ENCODE measurements at places on chromosomes 7 and 10.

DNA sequence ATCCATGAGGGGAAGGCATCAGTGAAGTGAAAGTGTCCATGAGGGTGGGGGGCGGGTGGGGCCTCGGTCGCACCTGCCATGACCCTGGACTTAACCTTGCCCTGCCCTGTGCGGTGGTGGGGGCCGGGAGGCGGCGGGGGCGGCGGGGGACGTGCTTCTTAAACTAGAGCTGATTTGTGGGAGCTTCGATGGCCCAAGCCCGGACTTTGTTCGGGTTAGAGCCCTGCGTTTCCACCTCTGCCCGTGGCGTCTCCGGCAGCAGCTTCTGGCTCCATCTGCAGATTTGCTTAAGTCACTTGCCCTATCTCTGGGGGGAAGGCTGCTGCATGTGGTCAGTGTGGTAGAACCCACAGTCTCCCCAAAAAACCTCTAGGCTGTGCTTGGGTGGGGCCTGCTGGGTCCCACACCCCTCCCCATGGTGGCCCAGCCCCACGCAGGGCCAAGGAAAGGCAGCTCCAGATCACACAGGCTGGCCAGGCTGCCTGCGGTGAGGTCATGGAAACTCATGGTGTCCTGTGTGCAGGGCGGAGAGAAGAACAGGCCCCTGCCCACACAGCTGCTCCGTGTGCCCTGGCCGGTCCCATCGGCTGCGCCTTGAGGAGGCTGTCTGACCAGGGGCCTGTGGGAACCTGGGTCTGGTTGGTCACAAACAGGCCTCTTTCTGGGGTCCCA lies 93.2 kb downstream of the INPP5A start:
- no peak for DNase-seq

- no peak for DNase-seq
Measured at GRCh38 chr7:138746073-138746472, 44.9 kb upstream of the SVOPL start.

DNA sequence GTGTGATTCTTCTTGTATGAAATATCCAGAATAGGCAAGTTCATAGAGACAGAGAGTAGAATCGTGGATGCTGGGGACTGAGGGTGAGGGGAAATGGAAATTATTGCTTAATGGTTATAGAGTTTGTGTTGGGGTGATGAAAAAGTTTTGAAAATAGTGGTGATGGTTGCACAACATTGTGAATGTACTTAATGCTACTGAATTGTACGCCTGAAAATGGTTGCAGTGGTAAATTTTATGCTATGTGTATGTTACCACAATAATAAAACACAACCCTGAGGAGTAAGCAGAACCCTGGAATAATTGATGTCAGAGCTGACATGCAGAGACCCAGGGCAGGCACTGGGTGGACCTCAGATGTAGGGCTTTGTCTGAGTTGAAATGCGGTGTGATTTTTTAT lies 57.6 kb downstream of the TACR2 start:
- peak; percentile 84 for DNase-seq

- peak; percentile 76 for DNase-seq
Measured at GRCh38 chr10:69089638-69090599, 2.0 kb downstream of the SRGN start.

DNA sequence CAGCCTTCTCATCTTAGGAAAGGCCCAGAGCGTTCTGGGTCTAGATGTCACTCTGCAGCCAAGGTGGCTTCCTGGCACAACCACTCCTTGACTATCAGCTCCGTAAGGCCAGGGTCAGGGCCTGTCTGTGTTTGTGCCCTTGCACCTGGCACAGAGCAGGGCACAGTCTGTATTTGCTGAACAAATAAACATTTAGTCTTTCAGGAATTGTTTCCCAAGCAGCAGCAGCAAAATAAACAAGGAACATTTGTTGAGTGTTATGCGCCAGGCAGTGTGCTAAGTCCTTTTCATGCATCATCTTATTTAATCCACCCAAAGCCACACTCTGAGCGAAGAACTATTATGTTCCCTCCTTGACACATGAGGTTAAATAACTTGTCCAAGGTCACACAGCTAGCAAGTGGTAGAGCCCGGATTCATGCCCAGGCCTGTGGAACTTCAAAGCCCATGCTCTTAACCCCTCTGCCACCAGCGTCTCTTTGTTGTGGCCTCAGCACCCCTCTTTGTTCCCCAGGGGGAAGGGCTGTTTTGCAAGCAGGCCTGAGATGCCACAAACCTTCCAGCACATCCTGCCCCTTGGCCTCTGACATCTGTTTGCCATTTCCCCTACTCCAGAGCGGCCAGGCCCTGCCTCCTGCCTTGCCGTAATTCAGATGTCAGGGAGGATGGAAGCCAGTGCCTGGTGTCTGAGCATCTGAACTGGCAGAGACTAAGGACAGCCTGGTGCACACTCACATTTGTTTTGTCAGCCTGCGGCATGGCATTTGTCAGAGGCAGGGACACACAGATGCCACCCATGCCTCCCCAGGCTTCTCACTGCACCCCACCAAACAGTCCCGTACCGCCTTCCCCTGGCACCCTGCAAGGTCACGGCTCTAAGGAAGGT lies 325.8 kb upstream of the ZMIZ1 start:
- DNase-seq: peak; percentile 21

GRCh38 chr7:114835303-114835702 lies 86.6 kb upstream of the MDFIC start:
- DNase-seq: no peak

GRCh38 chr7:85186521-85187241 lies at the start of gene SEMA3D:
TSS of gene SEMA3D (minus strand) at chr7:85187056. CDS start at chr7:85121891, 65,165 bp downstream.
- DNase-seq: peak; percentile 79

DNA sequence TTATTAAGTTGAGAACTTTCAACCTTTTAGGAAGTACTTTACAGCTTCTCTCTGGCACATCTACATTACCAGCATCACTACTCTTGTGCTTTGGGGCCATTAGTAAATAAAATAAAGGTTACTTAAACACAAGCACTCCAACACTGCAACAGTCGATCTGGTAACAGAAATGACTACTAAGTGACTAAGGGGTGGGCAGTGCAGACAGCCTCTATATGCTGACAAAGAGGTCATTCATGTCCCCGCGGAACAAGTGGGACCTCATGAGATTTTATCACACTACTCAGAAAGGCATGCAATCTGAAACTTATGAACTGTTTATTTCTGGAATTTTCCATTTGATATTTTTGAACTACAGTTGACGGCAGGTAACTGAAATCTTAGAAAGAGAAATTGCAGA lies 111.3 kb upstream of the DNAJB12 start:
- DNase-seq: no peak

DNA sequence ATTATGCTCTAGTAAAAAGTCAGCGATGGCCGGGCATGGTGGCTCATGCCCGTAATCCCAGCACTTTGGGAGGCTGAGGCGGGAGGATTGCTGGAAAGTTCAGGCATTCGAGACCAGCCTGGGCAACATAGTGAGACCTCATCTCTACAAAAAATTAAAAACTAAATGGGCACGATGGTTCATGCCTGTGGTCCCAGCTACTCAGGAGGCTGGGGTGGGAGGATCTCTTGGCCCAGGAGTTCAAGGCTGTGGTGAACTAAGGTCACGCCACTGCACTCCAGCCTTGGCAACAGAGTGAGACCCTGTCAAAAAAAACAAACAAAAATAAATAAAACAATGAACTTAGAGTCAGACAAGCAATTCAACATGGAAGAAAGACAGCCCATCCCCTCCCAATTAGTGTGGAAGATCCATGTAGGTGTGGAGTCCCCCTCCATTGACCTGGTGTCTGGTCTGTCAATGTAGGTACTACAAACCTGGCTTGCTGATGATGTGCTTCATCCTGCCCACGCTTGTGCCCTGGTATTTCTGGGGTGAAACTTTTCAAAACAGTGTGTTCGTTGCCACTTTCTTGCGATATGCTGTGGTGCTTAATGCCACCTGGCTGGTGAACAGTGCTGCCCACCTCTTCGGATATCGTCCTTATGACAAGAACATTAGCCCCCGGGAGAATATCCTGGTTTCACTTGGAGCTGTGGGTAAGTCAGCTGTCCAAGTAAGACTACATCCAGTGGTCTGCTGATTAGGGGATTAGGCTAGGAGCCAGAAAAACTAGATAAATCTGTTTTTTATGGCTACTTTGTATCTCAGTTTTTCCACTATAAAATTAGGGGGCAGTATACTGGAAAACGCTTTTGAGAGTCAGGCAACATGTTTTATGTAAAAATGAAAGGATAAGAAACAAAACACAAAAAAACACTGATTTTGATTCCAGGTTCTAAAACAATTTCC lies 9.3 kb downstream of the SCD start:
- DNase-seq: no peak

DNA sequence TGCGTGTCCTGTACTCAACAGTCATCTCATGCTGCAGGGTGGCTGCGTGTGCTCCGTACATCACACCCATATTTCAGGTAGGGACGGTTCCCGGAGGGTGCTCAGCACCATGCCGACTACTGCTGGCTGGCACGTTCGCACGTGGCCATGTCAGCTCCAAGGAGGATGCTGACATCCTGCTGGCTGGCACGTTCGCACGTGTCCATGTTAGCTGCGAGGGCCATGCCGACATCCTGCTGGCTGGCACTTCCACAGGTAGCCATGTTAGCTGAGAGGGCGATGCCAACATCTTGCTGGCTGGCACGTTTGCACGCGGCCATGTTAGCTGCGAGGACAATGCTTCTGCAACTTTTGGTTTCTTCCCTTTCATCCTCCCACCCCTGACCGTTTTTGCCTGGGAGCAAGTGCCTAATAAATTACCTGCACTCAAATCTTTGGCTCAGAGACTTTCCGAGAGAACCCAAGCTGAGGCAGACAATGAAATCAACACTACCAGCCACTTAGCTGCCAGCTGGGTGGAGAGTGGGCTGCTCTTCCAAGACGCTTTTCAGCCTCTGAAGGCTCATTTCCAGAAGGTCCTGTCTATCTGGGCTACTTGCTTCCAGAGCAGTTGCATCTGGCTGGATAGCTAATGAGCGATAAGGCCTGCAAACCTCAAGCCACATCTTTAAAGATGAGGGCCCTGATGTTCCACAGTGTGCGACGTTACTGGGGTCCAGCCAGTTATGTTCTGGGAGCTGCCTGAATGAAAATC lies 104.6 kb downstream of the WDR37 start:
- no peak for DNase-seq

DNA sequence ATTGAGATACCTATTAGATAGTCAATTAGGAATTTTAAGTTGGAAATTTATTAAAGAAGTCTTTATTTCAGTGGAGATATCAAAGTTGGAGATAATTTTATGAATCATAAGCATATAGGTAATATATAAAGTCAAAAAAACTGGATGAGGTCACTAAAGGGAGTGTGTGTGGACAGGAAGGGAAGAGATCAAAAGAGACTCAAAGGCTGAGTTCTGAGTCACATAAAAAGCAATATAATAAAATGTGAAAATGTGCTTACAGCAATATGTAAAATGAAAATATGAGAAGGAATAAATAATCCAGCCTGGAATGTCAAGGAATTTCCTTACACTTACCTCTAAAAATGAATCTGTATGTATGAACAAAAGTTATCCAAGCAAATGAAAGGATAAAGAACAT lies 583.3 kb upstream of the SORCS1 start:
- DNase-seq: no peak

DNA sequence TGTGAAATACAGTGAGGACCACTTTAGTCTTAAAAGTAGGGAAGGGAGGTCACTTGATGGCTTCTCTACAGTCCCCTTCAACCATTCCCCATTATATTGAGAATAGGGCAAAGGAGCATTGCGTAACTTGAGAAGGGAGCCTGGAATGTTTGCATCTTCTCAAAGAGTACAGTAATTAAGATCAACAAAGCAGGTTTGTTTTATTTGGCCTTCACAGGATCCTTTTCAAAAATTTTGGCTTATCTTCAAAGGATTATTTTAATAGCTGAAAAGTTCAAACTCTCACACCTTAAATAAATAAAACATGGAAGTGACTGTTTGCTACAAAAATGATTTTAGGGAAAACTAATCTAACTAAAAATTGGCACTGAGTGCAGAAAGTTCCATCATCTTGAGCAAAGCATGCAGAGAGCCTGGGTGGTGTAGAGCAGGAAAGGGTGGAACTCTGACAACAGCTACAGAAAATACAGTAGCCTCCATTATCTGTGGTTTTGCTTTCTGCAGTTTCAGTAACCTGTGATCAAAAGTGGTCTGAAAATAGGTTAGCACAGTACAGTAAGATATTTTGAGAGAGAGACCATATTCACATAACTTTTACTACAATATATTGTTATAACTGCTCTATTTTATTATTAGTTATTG lies 214.0 kb downstream of the MDFIC start:
- DNase-seq: no peak
